Stimulated activated CD4-positive, alpha-beta T cell treated with anti-CD3 and anti-CD28 coated beads, Interleukin-1b, Interleukin-23, amount 100 ng/mL, for 1 hour (primary cell): ENCODE measurements at places on chromosomes 7 and 10.

- DNase-seq, result no peak
Observed at GRCh38 chr7:92809760-92810573, 26.4 kb downstream of the CDK6 start.

GRCh38 chr7:30914596-30914995 is 2.9 kb downstream of the AQP1 start:
- DNase-seq, result no peak

DNA sequence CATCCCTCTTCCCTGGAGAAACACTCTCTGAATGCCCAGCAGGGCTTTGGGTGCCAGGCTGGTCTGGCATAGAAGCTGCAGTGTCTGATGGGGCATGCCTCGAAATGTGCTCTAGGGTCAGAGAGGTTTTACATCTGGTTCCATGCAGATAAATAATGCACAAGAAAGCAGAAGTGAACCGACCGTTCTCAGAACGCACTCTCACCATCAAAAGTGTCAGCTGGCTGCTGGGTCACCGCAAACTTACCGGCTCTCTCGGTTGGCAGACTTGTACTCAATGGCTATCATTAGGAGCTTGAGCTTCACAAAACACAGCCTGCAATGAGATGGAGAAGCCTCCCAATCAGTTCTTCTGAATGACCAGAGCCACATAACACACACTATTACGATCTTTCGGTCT is 610.0 kb downstream of the KCNMA1 start:
- DNase-seq, result no peak

DNA sequence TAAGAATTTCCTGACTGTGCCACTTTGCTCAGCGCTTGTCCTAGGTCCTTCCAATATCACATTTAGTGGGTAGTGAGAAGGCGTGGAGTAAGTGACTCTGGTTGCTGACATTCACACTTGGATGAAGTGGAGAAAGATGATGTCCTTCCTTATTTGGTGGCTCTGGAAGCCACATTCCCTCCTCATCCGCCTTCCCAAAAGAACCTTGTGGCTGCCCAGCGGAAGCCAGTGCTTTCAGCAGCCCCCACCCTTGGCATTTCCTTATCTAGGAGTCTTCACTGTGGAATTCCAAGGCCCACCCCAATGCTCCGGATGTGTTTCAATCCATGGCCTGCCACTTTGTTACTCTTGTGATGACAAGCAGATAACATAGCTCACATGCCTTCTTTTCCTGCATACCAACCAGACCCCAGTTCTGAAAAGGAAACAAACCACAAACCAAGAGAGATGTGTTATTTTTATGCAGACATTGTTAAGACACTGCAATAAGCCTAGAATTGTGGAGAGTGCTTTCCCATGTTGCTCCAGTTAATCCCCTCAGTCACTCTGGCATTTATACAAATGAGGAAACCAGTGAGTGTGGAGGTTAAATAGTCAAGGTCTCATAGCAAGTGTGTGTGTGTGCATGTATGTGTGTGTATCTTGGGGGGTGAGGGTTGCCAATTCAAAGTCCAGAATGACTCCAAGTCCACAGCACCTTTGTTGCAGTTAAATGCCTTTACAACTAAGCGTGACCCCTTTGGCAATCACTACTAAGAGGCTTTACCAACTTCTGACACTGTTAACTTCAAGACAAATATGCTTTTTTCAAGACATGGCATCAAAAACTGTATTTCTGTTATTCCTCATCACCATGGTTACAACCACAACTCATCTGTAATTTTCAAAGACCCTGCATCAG is 10.3 kb upstream of the ANKRD1 start:
- DNase-seq, result no peak

- no peak for DNase-seq
Observed at GRCh38 chr10:76205361-76205760, 773.9 kb downstream of the LRMDA start.
